Jurkat, Clone E6-1 (cell line): ENCODE measurements at places on chromosomes 4 and X.

DNA sequence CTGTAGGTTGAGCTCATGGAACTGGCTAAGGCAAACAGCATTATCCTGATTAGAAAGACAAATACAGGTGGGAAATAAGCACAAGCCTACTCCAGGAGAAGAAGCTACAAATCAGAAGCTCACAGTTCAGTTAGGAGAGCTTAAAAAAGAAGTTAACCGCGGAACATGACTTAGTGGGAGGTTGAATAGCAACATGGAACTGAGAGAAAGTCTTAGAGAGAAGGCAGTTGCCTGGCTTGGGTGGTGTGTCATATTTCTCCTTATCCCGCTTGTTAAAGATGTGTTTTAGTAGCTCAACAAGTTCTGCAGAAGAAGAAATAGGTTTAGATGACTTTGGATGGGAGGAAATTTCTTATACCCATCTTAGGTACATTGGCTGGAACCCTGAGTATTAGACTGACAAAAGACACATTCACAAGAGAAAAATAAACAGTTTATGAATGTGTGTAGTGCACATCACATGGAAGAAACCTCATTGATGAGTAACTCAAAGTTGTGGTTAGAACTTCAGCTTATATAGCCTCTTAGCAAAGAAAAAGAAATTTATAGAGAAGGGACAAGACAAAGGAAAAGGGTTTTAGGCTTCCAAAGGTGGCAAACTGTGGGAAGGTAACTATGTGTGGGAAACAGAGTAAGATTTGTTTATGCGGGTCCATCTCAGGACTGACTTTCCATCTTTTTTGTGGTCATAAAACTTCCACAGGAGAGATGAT lies 37.4 kb upstream of the RXFP1 start:
- no peak for DNase-seq

DNA sequence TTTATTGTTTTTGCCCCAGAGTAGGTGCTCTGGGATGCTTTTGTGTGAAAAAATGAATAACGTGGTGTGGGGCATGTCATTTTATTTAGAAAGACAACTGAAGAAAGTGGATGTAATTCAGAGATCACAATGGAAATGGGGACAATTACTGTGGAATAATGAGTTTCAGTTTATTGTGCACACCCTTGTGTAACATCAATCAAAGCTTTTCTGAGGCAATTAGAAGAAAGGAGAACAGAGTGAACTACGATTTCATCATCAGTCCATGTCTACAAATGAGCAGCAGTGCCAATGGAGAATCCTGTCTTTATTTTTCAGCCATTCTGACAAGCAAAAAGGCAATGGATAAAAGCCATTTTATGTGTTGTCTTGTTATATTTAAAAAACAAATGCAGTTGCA lies 339.2 kb downstream of the TMA16 start:
- DNase-seq = no peak

DNA sequence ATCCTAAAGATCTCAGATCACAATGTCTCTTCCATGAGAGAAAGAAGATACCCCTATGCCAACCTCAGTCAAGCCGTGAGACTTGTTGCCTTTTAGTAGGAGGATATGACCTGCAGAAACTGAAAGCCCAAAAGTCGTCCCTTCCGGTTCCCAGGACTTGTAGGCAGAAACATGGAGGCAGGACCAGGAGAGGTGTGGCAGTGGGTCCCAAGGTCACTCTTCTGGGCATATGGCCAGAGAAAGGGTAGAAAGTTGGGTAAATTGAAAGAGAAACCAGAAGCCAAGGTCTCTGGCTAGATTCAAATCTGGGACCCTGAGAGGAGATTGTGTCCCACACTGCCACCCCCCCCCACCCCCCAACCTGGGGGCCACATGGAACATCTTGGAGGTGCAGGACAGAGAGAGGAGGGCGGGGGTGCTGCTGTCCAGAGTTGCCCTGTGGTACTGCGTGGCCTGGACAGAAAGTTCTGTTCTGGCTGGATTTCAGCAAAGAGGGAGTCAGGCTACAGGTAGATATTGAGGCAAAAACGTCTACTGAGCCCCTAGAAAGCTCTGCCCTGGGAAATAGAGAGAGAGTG lies 55.4 kb downstream of the DDX3X start:
- no peak for DNase-seq

- no peak for DNase-seq
Measured at GRCh38 chr4:176565049-176565448, 227.7 kb downstream of the VEGFC start.

- DNase-seq = no peak
Measured at GRCh38 chr4:175068266-175068665, 150.1 kb downstream of the ADAM29 start.

DNA sequence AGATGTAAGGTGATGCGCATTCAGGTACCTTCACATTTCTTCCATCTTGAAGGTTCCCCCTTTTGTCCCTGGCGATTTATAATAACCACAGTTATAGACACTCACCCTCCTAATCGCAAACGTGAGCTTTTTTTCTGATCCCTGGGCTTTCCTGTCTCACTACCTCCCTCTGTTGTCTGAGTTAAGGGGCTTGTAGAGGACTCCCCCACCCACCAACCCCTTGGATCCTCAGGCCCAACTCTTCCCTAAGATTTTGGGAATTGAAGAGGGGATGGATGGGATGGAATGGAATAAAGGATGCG lies 1.4 kb downstream of the CNKSR2 start:
- no peak for DNase-seq

DNA sequence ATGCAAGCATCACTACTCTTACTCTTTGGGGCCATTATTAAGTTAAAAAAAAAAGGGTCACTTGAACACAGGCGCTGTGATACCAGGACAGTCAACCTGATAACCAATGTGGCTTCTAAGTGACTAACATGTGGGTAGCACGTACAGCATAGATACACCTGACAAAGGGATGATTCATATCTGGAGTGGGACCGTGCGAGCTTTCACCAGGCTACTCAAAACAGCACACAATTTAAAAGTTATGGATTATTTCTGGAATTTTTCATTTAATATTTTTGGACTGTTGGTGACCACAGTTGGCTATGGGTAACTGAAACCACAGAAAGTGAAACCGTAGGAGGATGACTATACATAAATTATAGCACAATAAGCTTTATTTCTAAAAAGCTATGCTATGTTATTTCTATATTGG lies 113.8 kb upstream of the STIM2 start:
- no peak for DNase-seq

DNA sequence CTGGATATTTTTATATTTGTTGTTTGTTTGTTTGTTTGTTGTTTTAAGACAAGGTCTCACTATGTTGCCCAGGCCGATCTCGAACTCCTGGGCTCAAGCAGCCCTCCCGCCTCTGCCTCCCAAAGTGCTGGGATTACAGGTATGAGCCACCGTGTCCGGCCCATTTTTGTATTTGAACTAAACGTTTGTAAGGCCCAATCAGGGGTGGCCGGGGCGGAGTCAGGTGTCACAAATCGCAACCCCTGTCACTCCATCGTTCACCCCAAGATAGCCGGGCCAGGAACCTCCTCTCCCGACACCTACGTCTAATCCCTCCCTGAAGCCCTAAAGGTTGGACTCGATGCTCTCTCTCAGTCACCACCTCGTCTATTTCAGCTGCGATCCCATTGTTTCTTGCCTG lies 722 bp upstream of the EFHC2 start:
- peak; percentile 24 for DNase-seq

- DNase-seq = no peak
Measured at GRCh38 chrX:133653358-133653757, 238.1 kb upstream of the GPC4 start.

DNA sequence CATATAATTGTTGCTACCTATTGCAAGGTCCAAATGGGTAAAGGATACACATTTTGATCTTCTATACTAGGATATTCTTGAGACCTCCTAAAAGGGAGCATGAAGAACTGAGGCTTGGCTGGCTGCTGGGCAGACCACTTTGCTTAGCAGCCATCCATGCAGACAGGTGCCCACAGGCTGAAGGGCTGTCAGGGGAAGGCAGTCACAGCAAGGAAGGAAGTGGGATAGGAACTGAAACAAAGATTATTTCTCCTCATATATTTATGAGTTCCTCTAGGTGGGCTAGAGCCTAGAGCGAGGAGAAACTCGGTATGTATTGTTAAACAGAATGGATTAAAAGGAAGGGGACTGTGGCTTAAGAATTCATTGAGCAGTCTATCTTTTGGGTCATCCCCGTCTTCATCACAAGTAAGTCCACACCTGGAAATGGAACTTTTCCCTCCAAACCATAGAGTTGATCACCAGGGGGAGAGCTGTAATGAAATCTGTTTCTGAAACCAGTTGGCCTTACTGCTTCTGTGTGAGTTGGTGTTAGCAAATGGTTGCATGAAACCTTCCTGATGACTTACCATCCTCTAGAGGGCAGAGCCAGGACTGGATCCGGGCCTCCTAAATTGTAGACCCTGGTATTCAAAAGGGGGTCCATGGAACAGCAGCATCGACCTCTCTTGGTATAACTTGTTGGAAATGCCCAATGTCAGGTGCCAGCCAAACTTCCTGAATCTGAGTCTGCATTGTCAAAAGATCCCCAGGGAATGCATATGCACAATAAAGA lies 42.3 kb downstream of the AFF2 start:
- DNase-seq = no peak

- no peak for DNase-seq
Measured at GRCh38 chr4:130064471-130064870, 968.5 kb downstream of the C4orf33 start.

DNA sequence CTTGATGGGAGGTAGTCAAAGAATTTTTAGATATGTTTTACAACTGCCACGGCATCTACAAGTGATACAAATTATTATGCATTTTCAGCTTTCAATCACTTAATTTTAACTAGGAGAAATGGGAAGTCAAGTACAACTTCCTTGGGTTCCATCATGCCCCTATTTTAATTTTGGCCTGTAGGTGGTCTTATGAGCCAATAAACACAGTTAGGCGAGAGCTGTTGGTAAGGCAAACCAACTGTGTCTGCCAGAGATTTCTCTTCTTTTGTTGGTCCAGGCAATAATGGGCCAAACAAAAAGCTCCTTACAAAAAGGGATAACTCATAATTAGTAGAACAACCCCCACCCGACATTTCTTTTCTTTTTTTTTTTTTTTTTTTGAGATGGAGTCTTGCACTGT lies 63.3 kb upstream of the ARX start:
- DNase-seq = no peak

- DNase-seq = peak; percentile 9
Measured at GRCh38 chr4:23945451-23946017, 55.7 kb upstream of the PPARGC1A start.

DNA sequence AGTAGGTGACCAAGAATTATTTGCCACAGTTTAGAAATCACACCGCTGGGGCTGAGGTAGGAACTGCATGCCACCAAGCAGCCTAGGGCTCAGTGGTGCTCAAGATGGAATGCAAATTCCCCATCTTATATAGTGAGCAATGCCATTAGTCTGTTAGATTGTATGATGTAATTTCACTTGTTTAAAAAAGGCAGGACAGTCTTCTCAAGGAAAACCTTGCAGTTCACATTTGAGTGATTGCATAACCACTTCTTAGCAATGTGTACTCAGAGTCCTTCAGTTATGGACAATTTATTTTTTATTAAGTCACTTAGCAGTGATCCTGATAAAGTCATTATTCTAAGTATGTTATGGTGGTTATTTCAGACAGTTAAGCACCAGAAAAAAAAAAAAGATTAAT lies 142.9 kb upstream of the SFRP2 start:
- no peak for DNase-seq
